ENCODE measurements at places on chromosomes 16 and 17.

DNA sequence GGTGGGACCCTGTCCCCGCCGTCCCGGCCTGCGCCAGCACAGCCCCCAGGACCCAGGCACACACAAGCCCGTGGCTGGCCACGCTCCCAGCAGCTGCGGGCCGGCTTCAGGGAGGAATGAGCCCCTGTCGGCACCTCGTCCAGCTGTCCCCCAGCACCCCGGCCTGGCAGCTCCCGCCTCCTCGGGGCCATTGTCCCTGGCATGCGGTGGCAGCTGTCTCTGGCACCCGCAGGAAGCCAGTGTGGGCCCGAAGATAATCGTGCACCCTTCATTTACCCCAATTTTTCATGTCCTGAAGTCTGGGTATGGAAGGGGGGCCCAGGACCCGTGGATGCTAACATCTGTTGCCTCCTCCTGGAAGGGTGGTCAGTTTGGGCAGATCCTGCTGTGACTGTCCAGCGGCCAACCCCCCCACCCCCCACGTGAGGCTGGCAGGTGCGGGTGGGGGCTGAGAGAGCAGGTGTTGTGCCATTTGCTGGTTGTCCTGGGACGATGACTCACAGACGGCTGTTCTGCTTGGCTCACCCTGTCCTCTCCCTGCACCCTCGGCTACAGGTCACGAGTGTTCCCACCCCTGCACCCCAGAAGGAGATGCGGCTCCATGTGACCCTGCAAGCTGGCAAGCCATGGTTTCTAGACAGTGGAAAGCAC lies 4.0 kb upstream of the LMF1 start:
- DNase-seq = no peak

DNA sequence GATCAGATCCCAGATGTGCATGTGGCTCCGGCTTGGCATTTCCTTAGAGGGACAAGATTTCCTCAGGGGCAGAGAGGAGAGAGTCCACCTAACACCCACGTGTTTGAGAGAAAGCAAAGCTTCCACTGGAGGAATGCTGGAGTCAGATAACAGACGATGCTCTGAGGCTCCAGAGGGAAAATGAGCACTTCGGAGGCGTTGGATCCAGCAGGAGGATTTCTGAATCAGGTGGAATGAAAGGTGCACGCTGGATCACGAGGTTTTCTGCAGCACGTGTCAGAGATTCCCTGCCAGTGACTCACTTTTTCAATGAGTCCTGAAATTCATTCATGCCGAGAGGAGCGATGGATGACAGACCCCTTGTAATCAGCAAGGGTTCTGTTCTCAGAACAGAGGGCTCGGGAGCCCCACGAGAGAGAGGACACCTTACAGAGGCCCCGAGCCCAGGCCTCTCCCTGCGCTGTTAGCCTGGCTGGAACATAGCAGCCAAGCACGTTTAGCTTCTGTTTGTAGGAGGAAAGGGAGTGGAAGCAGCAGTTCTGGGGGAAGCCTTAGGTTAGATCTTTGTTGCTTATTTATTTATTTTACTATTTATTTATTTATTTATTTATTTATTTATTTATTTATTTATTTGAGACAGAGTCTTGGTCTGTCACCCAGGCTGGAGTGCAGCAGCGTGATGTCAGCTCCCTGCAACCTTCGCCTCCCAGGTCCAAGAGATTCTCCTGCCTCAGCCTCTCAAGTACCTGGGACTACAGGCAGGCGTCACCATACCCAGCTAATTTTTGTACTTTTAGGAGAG lies 49.3 kb upstream of the JPH3 start:
- no peak for DNase-seq

DNA sequence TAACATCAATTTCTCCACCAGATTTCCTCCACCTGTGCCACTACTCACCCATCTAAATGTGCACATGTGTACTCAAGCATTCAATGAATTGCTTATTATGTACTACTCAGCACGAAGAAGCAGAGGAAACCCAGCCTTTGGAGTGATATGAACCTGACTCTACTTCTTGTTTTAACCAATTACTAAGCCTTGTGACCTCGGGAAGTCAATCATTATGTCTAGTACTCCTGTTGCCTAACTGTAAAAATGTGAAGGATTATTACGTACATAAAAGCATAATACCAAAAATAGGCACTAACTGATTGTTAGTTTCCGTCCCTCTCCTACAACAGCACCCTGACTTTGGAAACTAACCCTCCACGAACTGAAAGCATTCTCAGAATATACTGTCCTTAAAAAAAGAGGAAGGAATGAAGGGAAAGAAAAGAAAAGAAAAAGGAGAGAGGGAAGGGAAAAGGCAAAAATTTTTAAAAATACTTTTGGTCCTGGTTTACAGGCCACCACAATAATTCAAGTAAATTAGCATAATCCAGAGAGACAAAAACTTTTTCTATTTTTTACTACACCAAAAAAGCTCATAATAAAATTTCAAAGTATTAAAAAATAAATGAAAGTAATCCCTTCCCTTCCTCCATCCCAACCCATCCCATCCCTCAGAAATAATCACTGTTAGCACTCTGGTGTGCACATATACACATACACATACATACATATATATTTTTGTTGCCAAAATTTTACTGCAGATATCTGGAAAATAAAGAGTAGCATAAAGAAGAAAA lies 53.6 kb downstream of the KANSL1 start:
- no peak for DNase-seq

DNA sequence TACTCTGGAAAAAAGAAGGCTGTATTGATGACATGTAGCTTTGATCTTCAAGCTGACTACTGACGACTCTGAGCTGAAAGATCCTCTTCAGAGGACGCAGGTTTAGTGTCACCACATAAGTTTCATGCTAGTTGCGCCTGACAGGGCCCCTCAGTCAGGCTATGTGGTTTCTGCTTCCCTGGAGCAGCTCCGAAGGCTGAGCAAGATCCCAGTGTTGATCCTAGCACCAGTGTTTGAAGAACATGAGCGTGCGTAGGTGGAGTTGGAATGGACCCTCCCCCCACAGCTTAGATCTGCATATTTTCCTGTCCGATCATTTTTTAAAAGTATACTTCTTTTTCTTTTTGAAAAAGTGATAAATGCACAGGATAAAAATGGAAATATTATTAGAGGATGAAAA lies 17.3 kb downstream of the BANP start:
- DNase-seq = no peak

GRCh38 chr17:28221751-28222414 lies 97.1 kb upstream of the TMEM97 start:
- DNase-seq = no peak

- DNase-seq = no peak
Measured at GRCh38 chr17:3221850-3222249, 14.4 kb downstream of the OR1A1 start.

Data from left ventricle myocardium inferior (tissue), 1 donor.